ENCODE measurements at places on chromosomes 4 and X.

DNA sequence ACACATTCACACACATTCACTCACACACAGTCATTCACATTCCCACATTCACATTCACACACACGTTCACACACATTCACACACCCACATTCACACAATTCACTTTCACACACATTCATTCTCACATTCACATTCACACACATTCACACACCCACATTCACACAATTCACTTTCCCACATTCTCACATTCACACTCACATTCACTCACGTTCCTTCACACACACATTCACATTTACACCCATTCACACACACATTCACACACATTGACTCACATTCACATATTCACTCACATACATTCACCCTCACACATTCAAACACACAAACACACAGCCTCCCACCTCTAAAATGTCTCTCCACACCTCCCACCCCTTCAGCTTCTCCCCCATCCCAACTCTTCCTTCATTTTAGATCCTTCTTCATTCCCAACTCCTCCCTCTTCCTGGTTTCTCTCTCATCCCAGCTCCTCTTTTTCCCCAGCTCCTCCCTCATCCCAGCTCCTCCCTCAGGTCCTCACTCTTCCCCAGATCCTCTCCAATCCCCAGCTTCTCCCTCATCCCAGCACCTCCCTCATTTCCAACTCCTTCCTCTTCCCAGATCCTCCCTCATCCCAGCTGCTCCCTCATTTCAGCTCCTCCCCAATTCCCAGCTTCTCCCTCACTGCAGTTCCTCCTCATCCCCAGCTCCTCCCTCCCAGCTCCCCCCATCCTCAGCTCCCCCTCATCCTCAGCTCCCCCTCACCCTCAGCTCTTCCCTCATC lies 111.0 kb downstream of the FAM53A start:
- DNase-seq = no peak

- no peak for DNase-seq
Measured at GRCh38 chrX:123607270-123607669, 125.6 kb downstream of the THOC2 start.

GRCh38 chr4:187171706-187172339 lies 448.2 kb upstream of the FAT1 start:
- no peak for DNase-seq

DNA sequence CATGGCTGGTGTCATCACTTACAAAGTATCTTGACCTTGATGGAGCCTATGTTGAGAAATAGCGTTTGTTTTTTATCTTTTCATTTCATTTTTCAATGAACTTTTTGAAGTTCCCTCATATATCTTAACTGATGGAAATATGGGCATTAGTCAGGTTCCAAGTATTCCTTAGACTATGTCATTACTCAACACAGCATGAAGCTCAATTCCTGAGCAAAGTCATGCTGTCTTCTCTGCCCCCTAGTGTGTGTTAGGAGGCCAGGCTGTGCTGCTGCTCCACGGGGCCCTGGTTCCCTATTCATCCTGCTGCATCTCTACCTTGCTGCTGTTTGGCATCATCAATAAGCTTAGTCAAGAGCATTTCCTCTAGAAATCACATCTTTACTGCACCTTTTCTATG lies 40.9 kb downstream of the GPR143 start:
- DNase-seq = no peak

GRCh38 chr4:16884673-16885460 lies 13.6 kb downstream of the LDB2 start:
- no peak for DNase-seq

DNA sequence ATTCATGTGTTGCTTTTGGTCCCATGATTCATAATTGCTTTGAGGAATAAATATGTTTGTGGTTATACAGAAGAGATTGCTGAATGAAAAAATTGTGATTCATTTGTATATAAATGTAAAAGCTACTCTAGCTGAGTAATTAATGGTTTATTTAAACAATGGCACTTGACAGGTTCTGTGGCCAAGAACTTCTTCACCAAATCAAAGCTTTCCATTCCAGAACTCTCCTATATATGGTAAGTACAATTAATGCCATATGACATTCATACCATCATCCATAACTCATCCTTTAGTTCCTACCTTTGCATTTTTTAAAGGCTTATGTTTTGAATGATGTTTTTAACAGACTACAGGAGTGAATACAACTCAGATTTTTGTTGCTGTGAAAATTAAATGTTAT lies 105.8 kb downstream of the REPS2 start:
- DNase-seq = no peak

DNA sequence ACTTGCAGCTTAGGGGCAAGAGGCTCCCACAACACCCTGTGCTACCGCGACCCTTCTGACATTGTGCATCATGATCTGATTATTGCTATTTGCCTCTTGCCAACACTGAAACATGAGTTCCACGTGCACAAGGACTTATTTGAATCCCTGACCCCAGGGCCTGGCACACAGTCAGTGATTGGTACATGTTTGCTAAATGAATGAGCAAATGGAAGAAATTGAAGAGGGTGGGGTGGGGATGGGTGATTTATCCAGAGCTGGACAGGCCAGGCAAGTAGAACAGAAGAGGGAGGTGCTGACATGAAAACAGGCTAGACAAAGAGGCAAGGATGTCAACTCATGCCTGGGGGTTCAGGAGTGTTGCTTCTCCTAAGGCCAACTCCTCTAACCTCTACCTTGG lies 24.9 kb upstream of the RPL39 start:
- no peak for DNase-seq

GRCh38 chr4:1200425-1201035 lies 28.1 kb upstream of the SPON2 start:
- DNase-seq = no peak
